ENCODE measurements at places on chromosomes 13 and 19.
A peak's percentile ranks its signal among the peaks of the same experiment; 100 is the strongest.

GRCh38 chr13:80778297-80778696 is 437.4 kb upstream of the SPRY2 start:
- no peak for DNase-seq

- no peak for DNase-seq
Observed at GRCh38 chr19:40607311-40608239, 6.4 kb downstream of the LTBP4 start.

DNA sequence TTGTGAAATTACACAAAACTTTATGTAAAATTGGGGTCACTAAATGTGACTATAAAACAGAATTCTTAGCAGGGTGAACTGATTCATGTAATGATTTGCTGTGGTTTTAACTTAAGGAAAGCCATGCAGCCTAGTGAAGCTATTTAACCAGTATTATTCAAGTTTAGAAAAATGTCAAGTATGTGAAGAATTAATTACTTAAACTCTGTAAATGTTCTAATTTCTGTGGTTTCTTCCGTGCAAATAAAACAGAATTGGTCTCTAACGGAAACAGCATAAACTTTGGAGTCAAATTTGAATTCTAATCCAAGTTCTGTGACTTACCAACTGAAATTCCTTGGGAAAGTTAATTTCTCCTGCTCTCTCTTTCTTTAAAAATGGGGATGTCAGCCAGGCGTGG is 13.3 kb downstream of the CDC16 start:
- no peak for DNase-seq

DNA sequence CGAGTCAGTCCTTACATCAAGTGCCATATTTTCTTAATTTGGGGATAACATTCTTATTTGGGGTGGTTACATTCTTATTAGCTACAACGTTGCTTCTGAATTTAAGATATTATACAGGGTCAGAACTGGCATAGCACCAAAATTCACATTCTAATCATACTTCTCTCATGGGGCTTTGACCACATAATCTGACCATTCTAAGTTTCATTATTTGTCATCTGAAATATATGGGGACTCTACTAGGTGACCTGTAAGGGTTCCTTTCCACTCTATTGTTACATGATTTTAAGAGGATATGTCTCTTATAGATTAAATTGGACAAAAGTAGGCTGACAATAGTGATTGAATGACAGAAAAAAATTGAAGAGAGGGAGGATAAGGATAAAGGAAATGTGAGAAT is 536.5 kb downstream of the KCTD12 start:
- no peak for DNase-seq

DNA sequence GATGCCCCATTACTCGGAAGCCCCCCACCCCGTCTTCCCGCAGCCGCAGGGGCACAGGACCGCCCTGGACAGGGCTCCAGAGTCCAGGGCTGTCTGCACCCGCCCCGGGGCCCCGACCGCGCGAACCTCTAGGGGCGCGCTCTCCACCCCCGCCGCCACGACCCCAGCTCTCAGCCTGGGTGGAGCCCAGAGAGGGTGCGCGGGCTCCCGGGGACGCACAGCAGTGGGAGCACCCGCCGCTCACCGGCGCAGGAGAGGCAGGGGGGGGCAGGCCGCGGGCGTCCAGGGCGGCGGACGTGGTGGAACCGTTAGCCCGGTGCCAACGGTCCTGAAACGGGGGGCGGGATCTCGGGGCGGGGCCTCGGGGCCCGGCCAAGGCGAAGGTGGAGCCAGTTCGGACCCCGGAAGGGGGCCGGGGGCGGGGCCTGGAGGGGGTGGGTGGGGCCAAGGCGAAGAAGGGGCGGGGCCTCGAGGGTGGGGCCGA is at the start of gene ATP8B3:
TSS of gene ATP8B3 (minus strand) at position 335 of the 484 bp plus-strand sequence. CDS start 540 bp downstream, outside the sequence.
- DNase-seq = no peak

- peak; percentile 75 for DNase-seq
Observed at GRCh38 chr13:113209336-113209758, at the start of gene CUL4A. Gene CUL4A (plus strand): TSS chr13:113209613. CDS start chr13:113209628, 15 bp downstream.

- DNase-seq = no peak
Observed at GRCh38 chr13:101190337-101190736, 226.0 kb downstream of the NALCN start.

GRCh38 chr19:55097864-55098715 is 19.3 kb downstream of the PPP1R12C start:
- DNase-seq = no peak

DNA sequence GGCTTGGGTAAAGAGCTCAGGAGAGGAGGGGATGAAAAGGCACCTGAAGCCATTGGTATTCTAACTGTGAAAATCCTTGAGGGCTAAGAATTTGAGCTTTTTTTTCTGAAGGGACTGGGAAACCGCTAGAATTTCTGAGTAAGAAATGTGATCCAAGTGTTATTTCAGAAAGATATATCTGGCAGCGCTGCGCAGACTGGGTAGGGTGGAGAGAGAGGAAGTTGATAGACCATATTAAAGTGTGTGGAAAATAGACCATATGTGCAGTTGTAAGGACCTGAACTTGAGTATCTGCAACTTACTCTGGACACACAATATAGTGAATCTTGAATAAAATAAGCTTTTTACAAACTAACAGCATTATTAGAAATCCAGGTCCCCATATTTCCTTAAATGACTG is 427.4 kb downstream of the NDFIP2 start:
- DNase-seq = no peak
